Fibroblast of villous mesenchyme (primary cell): ENCODE measurements at places on chromosomes 6 and 20.
A peak's percentile ranks its signal among the peaks of the same experiment; 100 is the strongest.

- peak; percentile 52 for DNase-seq
Observed at GRCh38 chr6:89281779-89282246, 33.3 kb downstream of the GABRR2 start.

- DNase-seq, result no peak
Observed at GRCh38 chr20:51189814-51190782, 167.2 kb upstream of the KCNG1 start.

DNA sequence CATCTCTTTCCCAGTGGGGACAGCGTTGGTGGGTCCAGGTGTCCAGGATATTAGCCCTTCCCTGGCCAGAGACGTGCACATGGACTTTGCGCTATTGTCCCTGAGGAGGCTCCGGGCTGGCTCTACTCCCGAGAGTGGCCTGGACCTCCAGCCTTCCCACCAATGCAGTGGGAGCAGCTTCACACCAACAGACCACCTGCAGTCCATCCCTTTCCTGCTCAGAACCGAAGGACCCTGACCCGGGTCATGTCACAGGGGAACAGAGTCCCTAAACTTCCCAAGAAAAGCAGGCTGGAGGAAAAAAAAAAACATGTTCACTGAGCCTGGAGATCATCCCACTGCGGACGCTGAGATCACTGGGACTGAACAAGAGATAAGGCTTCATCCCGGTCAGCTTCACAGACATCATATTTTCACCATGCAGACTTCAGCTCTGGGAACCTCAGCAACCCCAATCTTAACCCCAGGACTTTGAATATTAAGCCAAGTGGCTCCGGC is 18.3 kb downstream of the ZMYND8 start:
- DNase-seq, result peak; percentile 72

GRCh38 chr6:21885111-21885510 is 291.6 kb downstream of the SOX4 start:
- no peak for DNase-seq

- DNase-seq, result no peak
Observed at GRCh38 chr6:82681119-82681714, 317.6 kb downstream of the TPBG start.

GRCh38 chr6:158474961-158475343 is 84.9 kb upstream of the TMEM181 start:
- DNase-seq, result peak; percentile 60

GRCh38 chr6:49732781-49733180 is 11.4 kb downstream of the CRISP3 start:
- DNase-seq, result no peak

- no peak for DNase-seq
Observed at GRCh38 chr6:159890201-159890600, 587 bp upstream of the MAS1 start.

- DNase-seq, result no peak
Observed at GRCh38 chr6:71720705-71721104, 165.6 kb upstream of the RIMS1 start.

- DNase-seq, result no peak
Observed at GRCh38 chr6:35304299-35304698, 6.7 kb downstream of the DEF6 start.

DNA sequence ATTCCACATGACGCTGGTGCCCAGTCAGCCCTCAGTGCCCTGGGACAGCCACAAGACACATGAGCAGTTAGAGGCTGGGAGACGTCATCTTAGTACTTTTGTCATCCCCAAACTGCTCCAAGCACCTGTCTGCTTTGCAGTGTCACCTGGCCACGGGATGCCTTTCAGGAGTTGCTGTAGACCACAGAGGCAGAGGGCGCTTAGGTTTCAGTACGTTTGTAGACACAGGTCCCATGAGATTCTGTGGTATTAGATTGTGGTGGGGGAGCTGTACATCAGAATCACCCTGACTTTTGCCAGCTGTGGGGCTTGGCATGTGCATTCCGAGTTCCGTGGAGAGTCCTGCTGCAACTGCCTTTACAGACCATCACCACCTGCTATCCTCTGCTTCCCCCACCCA is 16.7 kb downstream of the MAVS start:
- DNase-seq, result no peak

- no peak for DNase-seq
Observed at GRCh38 chr6:20564777-20565176, 30.5 kb downstream of the CDKAL1 start.

DNA sequence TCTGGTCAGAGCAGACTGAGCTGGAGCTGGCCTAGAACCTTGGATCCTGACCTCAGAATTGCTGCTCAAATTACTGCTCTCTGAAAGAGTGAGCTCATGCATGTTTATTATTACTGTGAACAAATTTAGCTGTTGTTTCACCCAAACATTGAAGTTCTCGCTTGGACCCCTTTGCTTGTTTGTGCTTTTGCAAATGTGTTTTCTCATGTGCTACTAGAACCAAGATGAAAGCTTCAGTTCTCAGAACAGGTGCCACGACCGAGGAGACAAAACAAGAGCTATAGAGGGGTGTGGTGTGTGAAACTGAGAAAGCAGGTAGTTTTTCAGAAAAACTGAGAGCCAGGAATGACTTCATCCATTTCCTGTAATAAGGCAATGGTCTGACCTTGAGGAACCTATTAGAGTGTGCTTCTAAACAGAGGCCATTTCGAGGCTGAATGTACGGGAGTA is 50.0 kb upstream of the ESR1 start:
- peak; percentile 11 for DNase-seq

DNA sequence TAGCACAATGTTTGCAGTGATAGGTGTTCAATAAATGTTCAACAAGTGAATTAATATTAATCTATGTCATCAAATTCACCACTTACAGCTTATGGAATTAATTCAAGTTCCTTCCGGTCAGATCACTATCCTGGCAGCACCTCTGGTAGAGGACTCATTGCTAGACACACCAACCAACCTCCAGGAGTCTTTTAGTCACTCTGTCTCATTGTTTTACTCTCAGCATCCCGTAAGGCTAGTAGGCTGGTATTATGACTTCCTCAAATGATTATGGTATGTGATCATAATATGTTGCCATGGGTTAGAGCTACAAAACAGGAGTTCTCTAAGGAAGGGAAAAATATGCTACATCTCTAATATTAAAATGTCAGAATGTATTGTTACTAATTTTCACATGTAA is 21.7 kb upstream of the MMS22L start:
- DNase-seq, result no peak

DNA sequence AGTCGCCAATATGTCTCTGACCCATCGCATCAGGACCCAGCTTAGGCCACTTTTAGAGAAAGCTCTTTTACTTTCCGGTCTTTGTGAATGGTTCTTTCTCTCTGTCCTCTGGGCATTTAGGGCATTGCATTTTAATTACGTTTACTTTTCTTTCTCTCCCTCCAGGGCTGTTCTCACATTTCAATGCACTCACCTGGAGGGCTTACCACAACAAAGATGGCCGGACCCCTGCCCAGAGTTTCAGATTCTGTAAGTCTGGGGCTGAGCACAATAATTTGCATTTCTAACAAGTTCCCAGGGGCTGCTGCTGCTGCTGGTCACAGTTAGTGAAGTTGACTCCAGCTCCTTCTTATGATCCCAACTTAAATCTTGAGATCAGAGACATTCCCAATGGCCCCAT is 3.0 kb downstream of the ANKRD66 start:
- DNase-seq, result no peak

DNA sequence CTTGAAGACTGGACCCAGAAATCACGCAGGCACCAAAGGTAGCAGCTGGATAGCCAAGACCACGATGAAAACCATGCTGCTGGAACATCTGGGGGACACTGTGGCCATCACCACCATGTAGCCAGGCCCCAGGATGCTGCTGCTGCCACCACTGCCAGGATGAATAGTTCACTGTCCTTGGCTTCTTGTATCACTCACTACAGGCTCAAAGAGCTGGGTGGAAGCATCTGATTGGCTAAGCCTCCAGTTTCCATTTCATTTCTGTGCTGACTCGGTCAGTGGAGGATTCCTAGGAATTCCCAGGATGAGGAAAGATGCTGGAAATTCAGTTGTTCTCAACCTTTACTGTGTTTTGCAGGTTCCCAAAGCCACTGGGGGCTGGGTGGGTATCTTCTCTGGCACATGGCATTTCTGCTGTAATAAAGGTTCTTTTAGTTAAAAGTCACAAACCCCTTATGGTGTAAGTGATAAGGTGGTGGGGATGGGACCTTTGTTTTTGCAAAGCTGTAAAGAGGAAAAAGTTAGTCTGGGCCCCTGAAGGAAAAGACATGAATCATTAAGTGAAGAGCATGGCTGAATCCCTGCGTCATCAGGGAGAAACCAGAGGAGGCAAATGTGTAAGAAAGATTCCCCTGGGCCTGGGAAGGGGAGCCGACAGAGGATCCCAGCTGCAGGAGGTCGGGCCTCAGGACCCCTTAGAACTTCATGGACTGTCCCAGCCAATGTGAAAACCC is 75.6 kb upstream of the RNF24 start:
- peak; percentile 76 for DNase-seq

DNA sequence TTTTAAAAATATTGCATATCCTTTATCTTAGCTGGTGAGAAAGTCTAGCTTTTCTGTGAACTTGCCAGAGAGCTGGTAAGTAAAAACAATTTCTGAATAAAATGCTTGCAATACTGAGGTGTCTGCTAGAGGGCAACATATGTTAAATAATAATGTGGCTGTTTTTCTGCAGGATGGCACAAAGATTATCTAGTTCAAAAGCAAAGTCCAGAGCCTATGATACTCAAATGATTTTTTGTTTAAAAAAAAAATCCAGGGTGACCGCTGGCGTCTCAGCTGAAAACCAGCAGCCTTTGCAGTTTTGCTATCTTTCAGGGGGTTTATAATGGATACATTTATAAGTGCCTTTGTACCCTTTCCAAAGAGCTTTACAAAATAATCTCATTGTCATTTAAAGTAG is 194.9 kb downstream of the PHACTR1 start:
- DNase-seq, result peak; percentile 11

GRCh38 chr6:67458265-67458664 is 1176.8 kb upstream of the ADGRB3 start:
- DNase-seq, result no peak

- DNase-seq, result peak; percentile 42
Observed at GRCh38 chr20:8152183-8152582, 20.1 kb downstream of the PLCB1 start.

DNA sequence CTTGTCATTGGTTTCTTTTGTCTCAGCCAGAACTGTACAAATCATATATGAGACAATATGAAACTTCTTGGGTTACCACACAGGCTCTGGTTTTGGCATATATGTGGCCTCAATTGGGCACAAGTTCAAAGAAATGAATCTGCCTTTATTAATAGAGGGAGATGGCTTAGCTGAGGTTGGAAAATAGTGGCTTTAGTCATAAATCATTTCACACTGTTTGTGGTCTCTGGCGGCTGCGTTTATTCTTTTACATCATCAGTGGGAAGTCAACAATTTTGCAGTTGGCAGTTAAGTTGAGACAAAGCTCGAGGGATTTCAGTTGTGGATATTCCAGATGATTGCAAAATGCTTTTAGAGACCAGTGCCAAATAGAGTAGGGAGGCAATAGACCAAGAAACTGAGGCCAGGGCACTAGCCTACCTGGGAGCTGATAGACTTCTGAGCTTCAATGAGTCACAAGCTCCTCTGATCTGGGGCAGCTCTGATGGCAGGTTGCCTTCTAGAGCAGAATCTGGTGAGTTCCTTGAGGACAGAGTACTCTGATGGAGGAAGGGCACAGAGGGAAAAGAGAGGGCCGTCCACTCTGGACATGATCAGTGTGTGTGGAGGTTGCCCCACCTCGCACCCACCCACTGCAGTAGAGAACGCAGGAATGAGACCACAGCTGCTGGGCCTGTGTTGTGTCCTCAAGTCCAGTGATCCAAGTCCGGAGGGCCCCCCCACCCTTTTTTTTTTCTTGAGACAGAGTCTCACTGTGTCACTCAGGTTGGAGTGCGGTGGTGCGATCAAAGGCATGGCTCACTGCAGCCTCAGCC is 73.5 kb downstream of the ARMC2 start:
- DNase-seq, result peak; percentile 80

- DNase-seq, result no peak
Observed at GRCh38 chr6:78623554-78623953, 243.8 kb upstream of the IRAK1BP1 start.

DNA sequence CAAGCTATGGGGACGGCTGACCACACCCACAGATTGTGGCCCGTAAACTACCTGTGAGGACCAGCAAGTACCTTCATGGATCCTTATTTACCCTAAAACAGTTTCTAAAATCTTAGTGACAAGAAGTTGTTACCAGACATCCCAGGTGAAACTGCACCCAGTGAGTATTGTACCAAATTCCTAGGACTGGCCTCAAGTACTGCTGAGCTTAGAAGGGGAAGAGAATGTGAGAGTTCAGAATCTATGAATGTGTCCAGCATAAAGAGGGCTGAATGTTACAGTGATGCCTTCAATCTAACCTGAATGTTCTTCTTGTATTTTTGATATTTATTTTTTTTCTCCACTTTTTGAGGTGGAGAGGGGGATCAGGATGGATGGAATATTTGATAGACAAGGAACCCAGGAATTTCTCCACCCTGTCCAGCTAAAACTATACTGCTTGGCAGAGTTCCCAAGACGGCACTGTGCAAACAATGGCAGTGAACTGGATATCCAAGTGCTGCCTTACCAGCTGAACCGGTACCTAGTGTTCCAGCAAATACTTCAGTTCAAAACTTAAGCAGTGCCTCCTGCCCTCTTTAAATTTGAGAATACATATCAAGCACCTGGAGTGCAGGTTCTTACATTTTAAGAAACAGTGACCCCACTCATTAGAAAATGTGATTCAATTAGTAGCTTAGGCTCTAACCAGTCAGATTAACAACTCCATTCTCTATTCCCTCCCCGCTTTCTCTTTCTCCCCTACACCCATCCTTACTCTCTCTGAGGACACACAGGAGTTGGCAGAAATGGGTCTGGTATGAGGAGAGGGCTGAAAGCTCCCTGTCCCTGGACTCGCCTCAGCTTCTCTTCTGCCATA is 427.3 kb upstream of the FLRT3 start:
- no peak for DNase-seq

DNA sequence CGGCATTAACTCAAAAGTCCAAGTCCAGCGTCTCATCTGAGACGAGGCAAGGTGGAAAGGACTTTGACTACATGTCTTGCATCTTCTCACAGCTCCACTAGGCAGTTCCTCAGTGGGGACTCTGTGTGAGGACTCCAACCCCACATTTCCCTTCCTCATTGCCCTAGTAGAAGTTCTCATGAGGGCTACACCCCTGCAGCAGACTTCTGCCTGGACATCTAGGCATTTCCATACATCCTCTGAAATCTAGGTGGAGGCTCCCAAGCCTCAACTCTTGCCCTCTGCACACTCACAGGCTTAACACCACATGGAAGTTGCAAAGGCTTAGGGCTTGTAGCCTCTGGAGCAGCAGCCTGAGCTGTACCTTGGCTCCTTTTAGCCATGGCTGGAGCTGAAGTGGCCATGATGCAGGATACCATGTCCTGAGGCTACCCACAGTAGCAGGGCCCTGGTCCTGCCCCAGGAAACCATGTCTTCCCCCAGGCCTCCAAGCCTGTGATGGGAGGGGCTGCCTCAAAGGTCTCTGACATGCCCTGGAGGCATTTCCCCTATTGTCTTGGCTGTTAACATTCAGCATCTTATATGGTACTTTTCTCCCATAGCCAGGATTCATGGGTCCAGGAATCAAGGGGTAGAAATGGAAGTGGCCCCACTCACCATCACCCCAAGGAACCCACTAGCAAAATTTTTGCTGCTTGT is 194.6 kb upstream of the KCNG1 start:
- no peak for DNase-seq
